ENCODE measurements at places on chromosomes 16 and 17. TPM values are rescaled to one million over a fixed set of nuclear protein-coding genes. Genes with fewer than 3 reads are reported as not detected.
A peak's percentile ranks its signal among the peaks of the same experiment; 100 is the strongest.

Gene KCNJ16
- total RNA-seq, result not detected

Gene VTN
- 0.18 TPM for total RNA-seq

Gene KRT13
- total RNA-seq, result 0.18 TPM

Gene KRT31
- not detected for total RNA-seq

Gene NXPH3
- 0.28 TPM for total RNA-seq

Gene ZNF747
- total RNA-seq, result 1.9 TPM

Gene B4GALNT2
- total RNA-seq, result under 0.01 TPM

Gene SCNN1B
- total RNA-seq, result not detected

Gene CD300E
- total RNA-seq, result not detected

GRCh38 chr17:36460265-36460937, 26.1 kb upstream of the ZNHIT3 start:
- DNase-seq, result no peak
- H3K27me3 ChIP-seq, result no peaks in the 10 kb centered on the region
- H3K4me1 ChIP-seq, result no peaks in the 10 kb centered on the region

DNA sequence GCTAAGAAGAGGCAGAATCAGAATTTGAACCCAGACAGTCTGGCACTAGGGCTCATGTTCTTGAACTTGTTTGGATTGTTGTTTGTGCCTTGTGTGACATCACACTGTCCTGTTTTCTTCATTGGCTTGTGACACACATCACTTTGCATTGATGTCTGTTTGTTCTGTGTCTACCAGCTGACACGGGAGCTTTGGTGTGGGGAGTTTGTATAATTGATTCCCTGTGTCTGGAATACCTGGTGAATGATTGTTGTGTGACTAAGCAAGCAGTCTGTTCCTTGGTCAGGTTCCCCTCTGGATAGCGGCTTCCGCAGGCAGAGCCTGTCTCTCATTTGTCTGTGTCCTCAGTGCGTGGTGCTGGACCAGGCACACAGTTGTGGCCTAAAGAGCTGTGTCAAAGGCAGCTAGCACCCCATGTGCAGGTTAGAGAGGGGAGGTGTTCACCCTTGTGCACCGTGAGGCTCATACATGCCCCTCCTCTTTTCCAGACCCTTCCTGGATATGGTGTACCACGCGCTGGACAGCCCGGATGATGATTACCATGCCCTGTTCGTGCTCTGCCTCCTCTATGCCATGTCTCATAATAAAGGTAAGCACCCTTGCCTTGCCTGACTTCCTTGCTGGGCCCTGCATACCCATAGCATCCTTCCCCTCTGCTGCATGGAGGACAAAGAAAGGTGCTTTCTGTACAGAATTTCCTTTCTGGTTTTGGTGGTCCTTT, 80.1 kb downstream of the CLEC16A start:
- peaks cover 5% of the 10 kb centered on the region for H3K4me1 ChIP-seq
- H3K27me3 ChIP-seq, result no peaks in the 10 kb centered on the region

DNA sequence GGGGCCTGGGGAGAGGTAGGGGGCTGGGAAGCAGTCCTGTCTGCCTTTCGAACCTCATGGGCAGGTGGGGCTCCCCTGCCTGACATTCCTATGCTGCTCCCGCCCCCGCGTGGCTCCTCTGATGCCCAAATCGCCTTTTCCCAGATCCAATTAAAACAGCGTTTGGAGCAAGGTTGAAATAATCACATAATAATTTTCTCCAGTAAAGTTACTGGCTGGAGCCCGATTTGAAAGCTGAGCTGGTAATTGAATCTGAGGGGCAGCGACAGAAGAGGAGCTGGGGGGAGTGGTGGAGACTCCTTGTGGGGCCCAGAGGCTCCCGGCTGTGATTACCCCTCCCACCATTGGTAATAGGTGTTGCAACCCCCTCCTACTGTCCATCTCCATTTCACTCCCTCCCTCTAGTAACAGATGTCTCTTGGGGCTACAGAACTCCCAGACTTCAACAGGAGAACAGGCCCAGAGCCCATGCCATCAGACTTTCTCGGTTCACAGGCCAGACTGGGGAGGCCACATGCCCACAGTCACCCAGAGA, 38.9 kb upstream of the C1QL1 start:
- H3K36me3 ChIP-seq, result no peaks in the 10 kb centered on the region
- DNase-seq, result no peak
- no peaks in the 10 kb centered on the region for H3K4me1 ChIP-seq
- no peak overlapping the region for H3K4me3 ChIP-seq
- peaks cover 33% of the 10 kb centered on the region for H3K27me3 ChIP-seq

DNA sequence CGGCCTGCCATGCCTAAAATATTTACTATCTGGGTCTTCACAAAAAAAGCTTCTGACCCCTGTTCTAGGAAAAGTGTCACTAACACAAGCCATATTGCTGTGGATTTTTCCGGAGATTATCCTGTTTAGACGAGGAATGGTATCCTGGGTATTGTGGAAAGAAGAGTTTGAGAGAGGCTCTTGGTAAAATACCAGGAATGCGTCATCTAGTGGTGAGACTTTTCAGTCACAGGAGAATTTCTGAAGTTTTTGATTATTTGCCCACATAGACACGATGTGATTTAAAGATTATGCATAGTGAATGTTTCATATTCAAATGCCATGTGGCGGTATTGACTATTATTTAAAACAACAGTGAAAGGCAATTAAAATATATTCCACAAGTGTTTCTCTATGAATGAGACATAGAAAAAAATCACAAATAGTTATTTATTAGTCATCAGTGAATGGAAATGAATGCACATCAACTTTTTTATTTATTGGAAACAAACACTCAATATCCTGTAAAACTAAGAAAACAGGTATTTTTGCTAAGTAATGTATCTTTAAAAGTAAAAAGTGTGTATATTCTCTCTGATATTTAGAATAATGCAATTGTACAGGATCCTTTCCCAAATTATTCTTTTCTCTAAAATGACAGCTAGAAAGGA, 7.8 kb downstream of the KRT28 start:
- H3K27ac ChIP-seq, result no peak overlapping the region
- no peak overlapping the region for H3K4me3 ChIP-seq
- H3K36me3 ChIP-seq, result no peaks in the 10 kb centered on the region
- peaks cover 44% of the 10 kb centered on the region for H3K27me3 ChIP-seq
- no peaks in the 10 kb centered on the region for H3K4me1 ChIP-seq

DNA sequence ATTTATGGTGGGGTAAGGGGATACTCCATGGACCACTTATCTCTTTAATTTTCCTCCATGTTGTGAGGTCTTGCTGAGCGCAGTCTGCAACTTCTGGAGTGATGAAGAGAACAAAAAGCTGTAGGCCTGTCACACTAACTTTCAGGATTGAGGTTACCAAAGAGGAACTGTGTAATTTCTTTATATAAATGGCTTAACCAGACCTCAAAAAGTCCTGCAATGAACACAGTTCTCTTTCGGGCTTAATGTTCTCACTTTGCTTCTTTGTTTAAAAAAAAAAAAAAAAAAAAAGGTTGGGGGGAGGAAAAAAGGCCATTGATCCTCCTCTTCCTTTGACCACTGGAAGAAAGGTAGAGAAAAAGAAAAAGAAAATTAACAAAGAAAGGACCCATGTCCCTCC, 86.8 kb upstream of the SOX9 start:
- no peak overlapping the region for H3K4me3 ChIP-seq
- no peaks in the 10 kb centered on the region for H3K36me3 ChIP-seq
- no peak for DNase-seq
- H3K4me1 ChIP-seq, result no peaks in the 10 kb centered on the region

- H3K27ac ChIP-seq, result no peak overlapping the region
- H3K27me3 ChIP-seq, result no peaks in the 10 kb centered on the region
- peaks cover 5% of the 10 kb centered on the region for H3K4me1 ChIP-seq
- H3K36me3 ChIP-seq, result peaks cover 2% of the 10 kb centered on the region
- no peak for DNase-seq
These were observed 5.7 kb downstream of the CDC6 start for GRCh38 chr17:40293363-40293762.

DNA sequence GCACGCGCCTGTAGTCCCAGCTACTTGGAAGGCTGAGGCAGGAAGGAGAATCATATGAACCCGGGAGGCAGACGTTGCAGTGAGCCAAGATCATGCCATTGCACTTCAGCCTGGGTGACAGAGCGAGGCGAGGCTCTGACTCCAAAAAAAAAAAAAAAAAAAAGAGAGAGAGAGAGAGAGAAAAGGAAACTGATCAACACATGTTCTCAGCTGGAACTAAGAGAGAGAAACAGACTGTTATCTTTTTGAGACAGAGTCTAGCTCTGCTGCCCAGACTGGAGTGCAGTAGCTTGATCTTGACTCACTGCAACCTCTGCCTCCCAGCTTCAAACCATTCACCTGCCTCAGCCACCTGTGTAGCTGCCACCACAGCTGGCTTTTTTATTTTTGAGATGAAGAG, 60.4 kb downstream of the STH start:
- DNase-seq, result no peak
- no peak overlapping the region for H3K27ac ChIP-seq
- no peaks in the 10 kb centered on the region for H3K27me3 ChIP-seq
- no peak overlapping the region for H3K4me3 ChIP-seq

GRCh38 chr16:19088341-19088916, 21.0 kb downstream of the COQ7 start:
- no peak overlapping the region for H3K27ac ChIP-seq
- no peaks in the 10 kb centered on the region for H3K27me3 ChIP-seq
- peaks cover 6% of the 10 kb centered on the region for H3K4me1 ChIP-seq
- no peaks in the 10 kb centered on the region for H3K36me3 ChIP-seq
- DNase-seq, result no peak
- H3K4me3 ChIP-seq, result no peak overlapping the region

- H3K4me1 ChIP-seq, result peaks cover 10% of the 10 kb centered on the region
- no peaks in the 10 kb centered on the region for H3K27me3 ChIP-seq
- no peak overlapping the region for H3K4me3 ChIP-seq
- DNase-seq, result peak; percentile 79
- H3K27ac ChIP-seq, result peak overlapping the region; percentile 62
- H3K36me3 ChIP-seq, result peaks cover 5% of the 10 kb centered on the region
These were observed 40.8 kb downstream of the CYB5B start for GRCh38 chr16:69465083-69465721.

DNA sequence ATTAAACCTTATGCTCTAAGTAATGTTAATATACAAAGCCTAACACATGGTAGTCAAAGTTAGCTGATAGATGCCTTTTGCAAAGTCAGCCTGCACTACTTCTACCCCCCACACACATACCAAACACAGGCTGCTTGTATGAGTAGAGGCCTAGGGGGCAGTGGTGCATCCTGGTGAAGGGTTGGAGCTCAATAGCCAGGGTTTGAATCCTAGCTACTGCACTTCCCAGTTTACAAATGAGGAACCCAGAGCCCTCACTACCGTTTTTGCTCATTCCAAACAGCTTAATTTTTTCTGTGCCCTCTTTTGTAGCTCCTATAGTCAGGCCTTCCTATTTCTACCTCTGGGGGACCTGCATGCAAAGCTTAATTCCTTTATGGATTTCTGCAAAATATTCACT, 18.9 kb upstream of the HYDIN start:
- no peak for DNase-seq
- no peak overlapping the region for H3K4me3 ChIP-seq
- H3K36me3 ChIP-seq, result no peaks in the 10 kb centered on the region
- no peaks in the 10 kb centered on the region for H3K4me1 ChIP-seq
- H3K27ac ChIP-seq, result no peak overlapping the region

- H3K27me3 ChIP-seq, result no peaks in the 10 kb centered on the region
- no peak overlapping the region for H3K27ac ChIP-seq
- no peaks in the 10 kb centered on the region for H3K4me1 ChIP-seq
- no peak for DNase-seq
These were observed 919.1 kb upstream of the EEF2KMT start for GRCh38 chr16:6016530-6017184.

- no peaks in the 10 kb centered on the region for H3K36me3 ChIP-seq
- DNase-seq, result no peak
- H3K4me1 ChIP-seq, result no peaks in the 10 kb centered on the region
- H3K27ac ChIP-seq, result no peak overlapping the region
These were observed 1.0 kb downstream of the MYO15B start for GRCh38 chr17:75588596-75589011.

- H3K4me3 ChIP-seq, result no peak overlapping the region
- DNase-seq, result no peak
- H3K4me1 ChIP-seq, result peaks cover 2% of the 10 kb centered on the region
- peaks cover 28% of the 10 kb centered on the region for H3K27me3 ChIP-seq
- H3K36me3 ChIP-seq, result no peaks in the 10 kb centered on the region
- H3K27ac ChIP-seq, result no peak overlapping the region
These were observed 155.4 kb downstream of the FOXL1 start for GRCh38 chr16:86733546-86734254.

DNA sequence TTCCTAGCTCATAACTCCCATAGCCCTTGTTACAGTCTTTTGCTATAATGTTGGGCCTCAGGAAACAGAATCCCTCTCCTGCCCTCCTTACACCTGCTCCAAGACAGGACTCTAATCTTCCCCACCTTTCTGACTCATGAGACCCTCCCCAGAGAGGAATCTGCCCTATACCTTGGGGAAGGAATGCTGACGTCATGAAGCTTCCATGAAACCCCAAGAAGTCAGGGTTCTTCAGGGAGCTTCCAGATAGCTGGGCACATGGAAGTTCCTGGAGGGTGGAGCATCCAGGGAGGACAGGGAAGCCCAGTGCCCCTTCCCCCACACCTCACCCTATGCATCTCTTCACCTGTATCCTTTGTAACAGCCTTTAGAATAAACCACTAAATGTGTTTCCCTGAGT, 285.7 kb downstream of the SOX9 start:
- H3K27me3 ChIP-seq, result no peaks in the 10 kb centered on the region
- 0 out of 2 replicates have a peak, but pooled peaks cover 2% of the 10 kb centered on the region for H3K36me3 ChIP-seq
- DNase-seq, result no peak
- H3K4me1 ChIP-seq, result peaks cover 28% of the 10 kb centered on the region
- no peak overlapping the region for H3K4me3 ChIP-seq

DNA sequence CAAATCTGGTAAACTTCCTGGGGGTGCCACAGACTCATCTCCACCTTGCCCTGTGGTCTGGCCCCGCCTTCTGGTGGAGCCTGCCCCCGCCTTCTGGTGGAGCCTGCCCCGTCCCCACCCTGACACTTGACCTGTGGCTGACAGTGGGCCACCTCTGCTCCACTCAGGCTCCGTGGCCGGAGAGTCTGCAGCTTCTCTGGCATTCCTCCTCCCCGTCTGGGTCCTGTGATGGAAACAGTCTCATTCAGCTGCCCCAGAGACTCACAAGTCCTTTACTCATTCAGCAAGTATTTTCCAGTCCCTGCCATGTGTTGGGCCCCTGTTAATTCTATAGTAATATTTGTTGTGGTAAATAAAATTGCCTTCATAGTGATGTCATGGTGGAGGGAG, 21.0 kb upstream of the G6PC1 start:
- peak; percentile 48 for DNase-seq
- no peak overlapping the region for H3K27ac ChIP-seq
- H3K4me1 ChIP-seq, result peaks cover 2% of the 10 kb centered on the region
- H3K36me3 ChIP-seq, result no peaks in the 10 kb centered on the region

GRCh38 chr17:6677158-6677831, 25.7 kb downstream of the C17orf100 start:
- H3K36me3 ChIP-seq, result no peaks in the 10 kb centered on the region
- H3K4me1 ChIP-seq, result no peaks in the 10 kb centered on the region
- H3K27ac ChIP-seq, result no peak overlapping the region
- H3K4me3 ChIP-seq, result no peak overlapping the region
- H3K27me3 ChIP-seq, result peaks cover 29% of the 10 kb centered on the region

Measured in IMR-90 (cell line).